Pericardium fibroblast (primary cell): ENCODE measurements at places on chromosomes 6 and 20. TPM values are rescaled to one million over a fixed set of nuclear protein-coding genes. Genes with fewer than 3 reads are reported as not detected.

STMND1 gene
- not detected in 2 replicates for total RNA-seq

ITCH gene
- 29.2 and 32.8 TPM in 2 replicates for total RNA-seq

MRAP2 gene
- total RNA-seq: not detected in 2 replicates

ZNF165 gene
- total RNA-seq: under 0.01 TPM in 1 of 2 replicates, not detected in the other

RAET1G gene
- total RNA-seq: 0.82 TPM in 1 of 2 replicates, not detected in the other

SNRNP48 gene
- total RNA-seq: 6.8 and 7.8 TPM in 2 replicates

NOP56 gene
- total RNA-seq: 81.6 and 99.5 TPM in 2 replicates

B3GAT2 gene
- under 0.01 TPM in 1 of 2 replicates, not detected in the other for total RNA-seq

MAS1 gene
- total RNA-seq: under 0.01 TPM in 1 of 2 replicates, not detected in the other

SASH1 gene
- 25.0 and 33.9 TPM in 2 replicates for total RNA-seq

BPIFB4 gene
- total RNA-seq: under 0.01 TPM in 1 of 2 replicates, not detected in the other

ASIP gene
- not detected in 2 replicates for total RNA-seq

DDO gene
- total RNA-seq: 1.3 TPM in 1 of 2 replicates, not detected in the other

NAPB gene
- total RNA-seq: 2.4 and 4.3 TPM in 2 replicates
